ENCODE measurements at places on chromosomes 2 and 18.

GRCh38 chr2:34012715-34013302, 413.7 kb upstream of the FAM98A start:
- DNase-seq: no peak

DNA sequence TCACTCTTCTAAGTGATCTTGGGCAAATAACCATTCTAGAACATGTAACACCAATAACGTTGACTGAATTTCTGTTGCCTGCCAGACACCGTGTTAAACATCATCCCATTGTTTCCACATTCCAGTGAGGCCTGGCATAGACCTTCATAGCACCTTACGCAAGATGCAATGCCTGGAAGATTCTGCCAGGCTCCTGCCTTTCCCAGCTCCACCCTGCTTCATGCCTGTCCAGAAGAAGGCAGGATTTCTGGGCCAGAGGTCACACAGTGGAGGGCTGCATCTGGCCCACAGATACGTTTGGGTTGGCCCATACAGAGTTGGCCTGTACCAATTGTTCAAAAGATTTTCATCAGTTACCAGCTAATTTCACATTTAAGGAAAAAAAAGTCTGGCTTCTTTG, 46.3 kb downstream of the EN1 start:
- no peak for DNase-seq

DNA sequence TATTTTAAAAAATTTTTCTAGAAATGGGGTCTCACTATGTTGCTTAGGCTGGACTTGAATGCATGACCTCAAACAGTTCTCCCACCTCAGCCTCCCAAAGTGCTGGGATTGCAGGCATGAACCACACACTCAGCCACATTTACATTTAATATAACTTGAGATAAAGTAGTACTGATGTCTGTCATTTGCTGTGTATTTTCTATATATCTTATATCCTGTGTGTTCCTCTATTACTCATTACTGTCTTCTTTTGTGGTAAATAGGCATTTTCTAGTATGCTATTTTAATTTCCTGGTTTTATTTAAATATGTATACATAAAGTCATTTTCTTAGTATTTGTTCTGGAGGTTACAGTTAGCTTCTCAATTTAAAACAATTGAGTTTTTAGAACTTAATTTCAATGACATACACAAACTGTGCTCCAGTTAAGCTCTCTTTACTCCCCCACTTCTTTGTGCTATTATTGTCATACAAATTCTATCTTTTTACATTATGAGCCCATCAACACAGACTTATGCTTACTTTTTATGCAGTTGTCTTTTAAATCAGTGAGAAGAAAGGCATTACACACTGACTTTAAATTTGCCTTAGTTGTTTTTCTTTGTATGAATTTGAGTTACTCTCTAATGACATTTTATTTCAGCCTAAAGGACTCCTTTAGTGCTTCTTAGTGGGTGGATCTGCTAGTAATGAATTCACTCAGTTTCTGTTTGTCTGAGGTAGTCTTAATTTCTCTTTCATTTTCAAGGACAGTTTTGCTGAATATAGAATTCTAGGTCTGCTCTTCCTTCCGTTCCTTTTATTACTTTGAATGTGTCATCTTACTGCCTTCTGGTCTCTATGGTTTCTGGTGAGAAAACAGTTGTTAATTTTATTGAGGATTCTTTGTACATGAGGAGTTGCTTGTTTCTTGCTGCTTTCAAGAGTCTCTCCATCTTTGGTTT, 6.2 kb upstream of the INPP4A start:
- DNase-seq: no peak

DNA sequence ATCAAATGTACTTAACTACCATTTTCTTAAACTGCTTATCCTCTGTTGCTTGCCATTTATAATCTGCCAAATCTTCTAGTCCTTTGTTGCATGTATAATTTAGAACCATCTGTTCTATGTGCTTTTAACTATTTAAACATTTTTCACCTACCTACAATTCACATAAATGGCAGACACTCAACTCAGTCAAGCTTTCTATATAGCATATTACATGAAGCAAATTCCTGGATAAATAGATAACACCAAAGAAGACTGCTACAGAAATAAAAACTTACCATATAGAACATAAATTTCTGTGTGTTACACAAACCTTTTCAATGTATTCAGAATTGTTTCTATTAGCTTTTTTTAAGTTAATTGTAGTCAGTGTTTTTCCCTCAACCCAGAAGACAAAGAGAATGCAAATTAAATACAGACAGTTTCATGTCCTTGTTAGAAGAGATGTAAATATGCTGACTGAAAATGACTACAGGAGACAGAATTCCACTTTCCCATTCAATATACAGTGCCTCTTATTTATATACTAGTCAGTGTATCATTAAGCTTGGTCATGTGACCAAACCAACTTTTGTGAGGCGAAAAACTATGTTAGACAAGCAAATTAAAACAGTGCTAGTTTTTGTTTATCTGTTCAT, 2.6 kb downstream of the BAZ2B start:
- DNase-seq: no peak

- no peak for DNase-seq
Measured at GRCh38 chr18:79278896-79279295, 116.8 kb upstream of the NFATC1 start.

- no peak for DNase-seq
Measured at GRCh38 chr2:235960011-235960715, 208.0 kb downstream of the GBX2 start.

- no peak for DNase-seq
Measured at GRCh38 chr2:98946855-98947254, 10.8 kb upstream of the CRACDL start.

- DNase-seq: no peak
Measured at GRCh38 chr2:156792242-156792840, 356.2 kb downstream of the GPD2 start.

DNA sequence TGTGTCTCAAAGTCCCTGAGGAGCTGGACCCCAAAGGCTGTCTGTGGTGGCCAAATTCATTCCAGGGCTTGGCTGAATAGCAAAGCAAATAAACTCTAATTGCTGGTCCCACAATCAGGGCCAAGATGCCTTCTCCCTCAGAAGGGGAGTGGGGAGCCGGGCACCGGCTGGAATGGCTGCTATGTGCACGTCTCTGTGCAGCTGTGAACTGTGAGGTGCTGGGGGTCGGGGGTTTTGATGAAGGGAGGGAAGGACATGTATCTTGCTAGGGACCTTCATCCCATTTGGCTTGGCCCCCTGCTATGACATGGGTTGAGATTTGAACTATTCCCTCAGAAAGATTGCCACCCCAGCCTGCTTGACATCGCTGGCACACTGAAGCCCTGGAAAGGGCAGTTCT, 60.4 kb downstream of the CIB4 start:
- no peak for DNase-seq

DNA sequence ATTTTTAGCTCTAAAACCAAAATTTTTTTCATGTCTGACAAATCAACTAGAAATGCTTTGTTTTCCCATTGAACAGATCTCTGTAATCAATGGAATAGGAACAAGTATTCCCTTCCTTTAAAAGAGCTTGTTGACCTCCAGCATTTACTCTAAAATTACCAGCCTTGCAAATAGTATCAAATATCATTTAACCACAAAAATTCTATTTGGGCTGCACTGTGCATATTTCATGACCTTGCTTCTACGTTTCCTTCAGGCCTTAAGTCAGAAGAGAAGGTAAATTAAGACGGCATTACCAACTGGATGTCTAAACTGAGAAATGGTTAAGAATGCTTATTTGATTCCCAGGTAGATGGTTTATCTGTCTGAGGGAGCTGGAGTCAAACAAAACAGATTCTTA, 33.3 kb upstream of the NRXN1 start:
- DNase-seq: no peak

GRCh38 chr2:105384861-105385260, 14.0 kb downstream of the FHL2 start:
- no peak for DNase-seq

DNA sequence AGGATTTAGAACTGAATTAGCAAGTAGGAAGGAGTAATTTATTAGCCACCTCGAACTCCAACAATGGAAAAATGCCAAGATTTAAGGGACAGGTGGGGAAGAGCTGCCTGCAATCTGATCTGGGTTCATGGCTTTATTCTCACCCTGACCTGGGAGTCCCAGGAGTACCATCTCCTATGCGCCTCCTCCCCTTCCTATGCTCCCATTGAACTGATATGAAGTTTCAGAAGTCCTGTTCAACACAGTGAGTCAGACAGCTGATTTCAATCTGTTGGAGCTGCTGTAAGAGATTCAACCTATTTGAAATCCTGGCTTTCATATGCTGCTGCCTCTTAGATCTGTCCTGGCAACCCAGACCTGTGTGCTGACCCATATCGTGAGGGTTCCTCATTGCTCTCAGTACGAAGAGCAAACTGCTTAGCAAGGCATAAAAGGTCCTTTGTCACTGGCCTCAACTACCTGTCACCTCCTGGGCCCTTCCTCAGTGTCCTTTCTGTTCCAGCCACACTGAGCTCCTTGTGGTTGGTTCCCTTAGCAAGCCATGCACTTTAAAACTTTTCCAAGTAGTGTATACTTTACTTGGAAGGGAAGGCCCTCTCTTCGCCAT, 15.9 kb upstream of the CD28 start:
- DNase-seq: no peak

DNA sequence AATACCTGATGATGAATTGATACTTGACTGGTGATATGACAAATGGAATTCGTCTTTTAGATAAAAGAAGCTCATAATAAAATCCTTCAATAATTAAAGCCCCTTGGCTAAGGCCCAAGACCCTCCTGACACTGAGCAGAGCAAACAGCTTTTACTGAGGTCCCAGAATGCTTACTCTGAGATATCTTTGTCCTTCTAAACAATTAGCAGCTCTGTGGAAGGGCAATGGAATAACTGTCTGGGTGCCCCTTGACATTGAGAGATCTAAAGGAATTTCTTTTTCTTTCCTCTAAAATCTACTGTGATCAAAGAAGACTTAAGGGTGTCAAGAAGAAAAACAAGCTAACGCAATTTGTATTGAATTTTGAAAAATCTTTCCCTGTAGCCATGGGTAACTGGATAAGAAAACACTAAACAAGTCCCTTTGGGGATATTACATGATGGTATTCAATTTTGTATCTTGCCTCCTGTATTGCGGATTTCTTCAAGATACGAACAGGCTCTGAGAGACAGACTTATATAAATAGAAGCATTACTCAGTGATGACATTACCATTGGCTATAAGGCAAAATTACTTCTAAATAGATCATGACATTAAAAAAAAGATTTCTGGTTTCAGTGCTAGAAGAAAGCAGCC, 128.8 kb downstream of the MREG start:
- no peak for DNase-seq

- no peak for DNase-seq
Measured at GRCh38 chr2:235232449-235233433, 261.1 kb upstream of the AGAP1 start.

GRCh38 chr2:80396276-80396675, 91.7 kb upstream of the LRRTM1 start:
- no peak for DNase-seq

- no peak for DNase-seq
Measured at GRCh38 chr2:40935349-40935748, 483.5 kb upstream of the SLC8A1 start.

DNA sequence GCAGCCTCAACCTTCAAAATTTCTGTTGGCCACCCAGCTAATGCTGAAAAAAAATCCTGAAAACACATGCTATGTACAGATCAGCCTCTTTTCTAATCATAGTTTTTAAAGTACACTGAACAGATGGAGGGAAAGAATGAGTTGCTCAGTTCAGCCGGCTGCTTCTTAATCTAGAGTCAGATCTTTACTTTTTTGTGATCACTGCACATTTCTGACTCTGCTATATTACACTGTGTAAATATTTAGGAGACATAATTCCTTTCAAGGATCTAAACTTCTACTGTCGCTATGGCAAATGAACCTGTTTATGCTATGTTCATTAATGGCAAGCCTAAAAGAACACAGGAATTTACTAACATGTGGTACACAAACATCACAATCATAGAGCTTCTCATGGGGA, 114.2 kb downstream of the SRBD1 start:
- no peak for DNase-seq

- DNase-seq: no peak
Measured at GRCh38 chr2:237734905-237735623, 63.5 kb upstream of the RBM44 start.

GRCh38 chr2:203786549-203787351, 80.3 kb downstream of the CD28 start:
- no peak for DNase-seq

DNA sequence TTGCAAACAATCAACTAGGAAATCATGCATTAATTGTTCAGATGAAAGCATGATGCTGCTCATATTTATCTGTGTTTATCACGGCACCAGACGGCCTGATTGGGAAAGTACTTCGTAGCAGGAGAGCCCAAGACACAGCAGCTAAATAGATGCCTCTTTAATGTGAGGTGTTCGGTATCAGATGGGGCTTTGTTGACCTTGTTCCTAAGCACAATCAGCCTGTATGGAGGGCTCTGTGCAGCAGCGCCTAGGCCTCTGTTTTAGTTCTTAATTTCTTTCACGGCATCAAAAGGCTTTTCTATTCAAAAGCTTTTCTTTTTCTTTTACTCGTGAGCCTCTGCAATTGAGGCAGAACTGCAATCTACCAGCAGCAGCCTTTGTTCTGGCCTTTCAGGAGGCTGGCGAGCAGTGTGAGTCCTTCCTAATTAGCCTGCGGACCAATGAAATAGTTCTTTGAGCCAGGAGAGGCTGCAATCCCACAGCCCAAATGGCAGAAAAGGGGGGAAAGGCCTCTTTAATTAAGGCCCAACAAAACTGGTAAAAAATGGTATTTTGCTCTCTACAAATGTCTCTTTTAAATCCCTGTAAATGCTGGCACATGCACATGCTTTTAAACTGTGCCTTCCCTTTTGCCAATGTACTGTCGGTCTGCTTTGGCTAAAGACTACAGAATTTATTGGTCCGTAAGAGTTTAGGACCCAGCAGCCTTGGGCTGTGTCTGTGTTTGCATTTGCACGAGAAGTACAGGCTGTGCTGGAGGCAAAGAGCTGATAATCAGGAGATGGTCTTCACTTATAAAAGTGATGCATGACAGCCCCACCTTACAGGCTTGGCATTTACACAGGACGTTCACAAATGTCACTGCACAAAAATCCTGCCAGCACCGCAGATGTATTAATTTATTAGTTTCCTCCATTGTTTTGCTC, 159.6 kb downstream of the RND3 start:
- no peak for DNase-seq

Data from activated CD8-positive, alpha-beta memory T cell treated with anti-CD3 and anti-CD28 coated beads for 1 hour (primary cell).